ENCODE measurements at places on chromosomes 4 and X.

DNA sequence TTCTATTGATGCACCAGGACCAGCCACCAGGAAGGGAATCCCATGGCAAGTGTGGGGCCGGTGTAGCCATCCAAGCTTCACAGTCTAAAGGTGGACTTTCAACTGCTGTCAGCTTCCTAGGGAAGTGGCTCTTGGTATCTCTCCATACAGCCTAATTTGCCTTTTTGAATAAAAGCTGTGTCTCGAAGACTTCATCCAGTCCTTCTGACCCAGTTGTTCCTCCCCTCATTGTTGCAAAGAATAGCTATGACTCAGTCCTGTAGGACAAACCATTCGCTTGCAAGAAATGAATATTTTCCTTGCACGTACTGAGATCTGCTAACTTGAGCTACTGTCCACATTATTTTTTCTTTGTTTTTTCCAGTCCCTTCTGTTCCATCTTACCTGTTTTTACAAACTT is 145.1 kb upstream of the CTSO start:
- peak; percentile 28 for DNase-seq

DNA sequence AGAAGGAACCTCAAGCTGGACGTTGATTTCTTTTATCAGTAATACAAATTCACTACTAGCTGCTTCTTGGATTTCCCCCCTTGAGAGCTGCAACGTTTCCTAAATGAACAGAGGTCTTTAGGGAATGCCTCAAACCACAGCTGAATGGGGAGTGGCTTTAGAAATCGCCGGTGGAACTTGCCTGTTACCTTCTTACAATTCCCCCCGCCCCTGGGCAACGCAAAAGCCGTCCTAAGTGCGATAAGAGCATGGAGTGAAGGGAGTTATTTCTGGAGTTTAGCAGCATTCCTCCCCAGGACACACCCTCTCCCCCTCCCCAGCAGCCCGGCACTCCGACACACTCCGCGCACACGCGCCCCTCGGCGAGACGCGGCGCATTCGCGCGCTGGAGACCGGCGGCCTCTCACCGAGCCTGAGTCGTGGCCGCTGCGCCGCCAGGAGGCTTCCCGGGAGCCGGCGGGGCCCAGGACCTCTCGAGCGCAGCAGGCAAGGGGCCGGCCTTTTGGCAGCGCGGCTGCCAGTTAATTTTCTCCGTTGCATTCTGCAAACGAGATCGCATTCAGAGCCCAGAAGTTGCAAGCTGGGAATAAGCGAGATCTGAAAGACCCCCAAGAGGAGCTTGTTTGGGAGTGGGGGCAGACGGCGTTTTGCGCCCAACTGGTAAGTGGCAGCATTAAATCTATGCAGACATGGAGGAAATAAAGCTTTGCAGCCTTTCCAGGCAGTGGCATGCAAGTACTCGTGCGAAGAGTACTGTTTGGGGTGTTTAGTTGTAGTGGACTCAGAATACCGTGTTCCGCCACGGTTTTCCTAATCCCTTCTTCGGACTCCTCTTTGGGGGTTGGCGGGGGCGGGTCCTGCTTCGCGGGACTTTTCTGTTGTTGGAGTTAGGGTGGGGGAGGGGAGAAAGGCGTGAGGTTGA is 134.7 kb downstream of the PALLD start:
- peak; percentile 71 for DNase-seq

- no peak for DNase-seq
Observed at GRCh38 chr4:92566269-92566668, 262.5 kb downstream of the GRID2 start.

DNA sequence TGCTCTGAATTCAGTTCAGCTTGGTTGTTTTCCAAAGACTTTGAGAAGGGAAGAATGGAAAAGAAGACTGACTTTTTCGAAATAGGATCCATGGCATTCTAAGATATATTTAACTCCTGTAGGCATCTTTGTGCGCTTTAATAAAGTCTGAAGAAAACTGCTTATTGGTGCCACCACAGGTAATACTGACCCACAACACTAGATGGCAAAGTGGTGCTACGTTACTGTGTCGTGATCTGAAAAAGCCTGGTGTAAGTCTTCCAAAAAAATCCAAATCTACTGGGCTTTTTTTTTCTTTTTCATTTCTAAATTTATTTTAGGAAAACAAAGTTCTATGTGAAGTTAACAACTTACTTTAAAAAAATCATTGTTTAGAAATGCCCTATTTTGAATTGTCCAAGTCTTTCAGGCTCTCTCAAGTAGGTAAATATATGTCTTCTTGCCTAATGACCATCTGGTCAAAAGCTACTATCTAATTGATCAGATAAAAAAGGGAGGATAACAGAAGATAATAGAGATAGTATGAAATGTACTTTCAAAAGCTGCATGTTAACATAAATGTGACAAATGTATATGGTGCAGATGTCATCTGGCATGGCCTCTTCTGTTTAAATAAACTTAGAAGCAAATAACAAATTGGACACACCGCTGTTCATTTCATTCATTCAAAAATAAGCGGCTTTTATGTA is 47.0 kb upstream of the MID1IP1 start:
- peak; percentile 59 for DNase-seq

DNA sequence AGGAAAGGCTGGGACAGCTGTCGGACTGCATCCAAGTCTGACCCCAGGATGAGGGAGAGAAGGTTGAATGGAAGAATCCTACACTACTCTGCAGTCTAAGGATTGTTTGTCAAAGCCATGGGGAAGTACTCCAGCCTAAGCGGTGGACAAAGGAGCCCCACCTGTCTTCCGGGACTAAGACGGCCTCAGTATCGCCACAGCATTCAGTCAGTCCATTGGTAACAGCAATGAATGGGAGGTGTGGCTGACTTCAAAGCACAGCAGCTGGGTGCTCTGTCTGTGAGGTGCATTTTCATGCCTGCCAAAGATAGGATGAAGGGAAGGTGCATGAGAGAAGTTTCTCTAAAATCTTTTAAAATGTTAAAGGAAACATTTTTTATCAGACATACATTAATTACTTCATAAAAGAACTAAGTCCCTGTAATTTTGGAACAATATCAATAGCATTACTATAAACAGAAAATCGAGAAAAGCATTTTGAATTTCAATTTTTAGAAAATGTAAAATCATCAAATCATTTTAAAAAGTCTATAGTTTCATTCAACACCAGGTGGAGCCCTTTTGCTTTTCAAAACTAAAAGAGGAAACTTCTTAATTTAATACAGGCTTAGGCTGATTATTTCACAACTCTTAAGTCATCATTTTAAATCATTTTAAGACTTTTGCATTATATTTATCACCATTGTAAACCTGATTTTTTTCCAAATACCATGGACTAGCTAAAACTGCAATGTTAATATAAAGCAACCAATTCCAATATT is 27.6 kb upstream of the INTU start:
- DNase-seq, result peak; percentile 45

- peak; percentile 96 for DNase-seq
Observed at GRCh38 chr4:21888195-21888976, 60.2 kb downstream of the KCNIP4 start.

- no peak for DNase-seq
Observed at GRCh38 chr4:52743444-52744019, 7.7 kb downstream of the ERVMER34-1 start.

GRCh38 chr4:94595880-94596483 is 144.2 kb downstream of the PDLIM5 start:
- peak; percentile 62 for DNase-seq

- DNase-seq, result no peak
Observed at GRCh38 chrX:34891391-34891790, 51.2 kb upstream of the FAM47B start.

DNA sequence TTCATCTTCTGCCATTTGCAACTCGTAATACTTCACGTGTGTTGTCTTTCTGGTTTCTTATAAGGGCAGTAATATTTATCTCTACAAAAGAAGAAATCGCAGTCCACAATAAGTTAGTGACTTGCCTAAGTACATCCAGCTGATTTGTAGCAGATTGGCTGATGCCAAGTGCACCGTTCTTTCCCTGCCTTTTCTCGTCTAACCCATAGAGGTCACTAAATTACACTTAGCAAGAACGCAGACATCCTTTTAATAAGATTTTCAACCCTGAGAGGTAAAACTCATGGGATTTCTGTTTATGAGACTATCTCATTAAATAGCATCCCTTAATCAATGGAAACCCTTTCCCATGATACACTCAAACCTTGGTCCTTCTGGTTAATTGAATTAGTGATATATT is 408.6 kb upstream of the ACTRT1 start:
- DNase-seq, result peak; percentile 14

GRCh38 chr4:141702472-141703182 is 66.2 kb downstream of the IL15 start:
- DNase-seq, result peak; percentile 43

GRCh38 chrX:82208975-82209374 is 1007.1 kb downstream of the SH3BGRL start:
- no peak for DNase-seq

All from iris pigment epithelial cell (primary cell).